ENCODE measurements at places on chromosomes 7 and 10.

GRCh38 chr10:75350791-75351190, 50.8 kb downstream of the ZNF503 start:
- no peak for DNase-seq

DNA sequence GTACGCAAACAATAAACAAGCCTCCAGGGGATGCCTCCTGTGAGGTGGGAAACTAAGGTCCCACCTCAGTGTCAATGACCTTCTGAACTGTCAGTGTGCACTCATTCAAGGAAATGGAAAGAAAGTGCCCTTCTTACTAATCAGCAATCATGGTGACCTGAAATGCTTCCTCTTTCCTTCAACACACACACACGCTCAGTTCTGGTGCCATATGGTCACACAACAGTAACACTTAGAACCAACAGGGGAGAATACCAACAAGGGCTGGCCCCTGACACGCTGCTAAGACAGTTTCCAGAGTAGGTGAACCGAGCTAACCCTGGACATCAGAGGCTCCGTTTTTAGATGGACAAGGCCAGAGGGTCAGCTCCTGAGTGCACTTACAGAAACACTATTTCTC, 42.1 kb upstream of the EFCAB10 start:
- DNase-seq = no peak

GRCh38 chr7:47827351-47827756, 120.9 kb downstream of the PKD1L1 start:
- DNase-seq = no peak

DNA sequence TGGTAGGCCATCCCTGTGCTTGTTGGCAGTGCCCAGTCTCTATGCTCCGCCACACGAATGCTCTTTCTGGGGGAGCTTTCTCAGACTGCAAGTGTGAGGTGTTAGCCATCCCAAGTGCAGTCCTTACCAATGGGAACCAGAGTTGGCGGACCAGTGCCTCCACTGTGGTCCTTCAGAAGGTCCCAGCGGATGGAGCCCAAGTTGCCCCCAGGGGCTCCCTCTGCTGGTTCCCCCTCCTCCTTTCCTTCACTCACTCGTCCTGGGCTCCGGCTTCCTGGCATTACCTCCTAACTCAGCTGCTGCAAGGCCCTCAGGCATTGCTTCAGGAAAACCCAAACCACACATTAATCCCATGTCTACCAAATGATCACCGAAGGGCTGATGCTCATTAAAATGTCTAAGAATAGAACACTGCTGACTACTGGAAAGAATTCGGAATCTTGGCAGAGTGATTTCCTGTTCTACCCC, 139.8 kb downstream of the CUBN start:
- no peak for DNase-seq

GRCh38 chr10:47378606-47379444, 5.3 kb downstream of the ZNF488 start:
- DNase-seq = no peak

DNA sequence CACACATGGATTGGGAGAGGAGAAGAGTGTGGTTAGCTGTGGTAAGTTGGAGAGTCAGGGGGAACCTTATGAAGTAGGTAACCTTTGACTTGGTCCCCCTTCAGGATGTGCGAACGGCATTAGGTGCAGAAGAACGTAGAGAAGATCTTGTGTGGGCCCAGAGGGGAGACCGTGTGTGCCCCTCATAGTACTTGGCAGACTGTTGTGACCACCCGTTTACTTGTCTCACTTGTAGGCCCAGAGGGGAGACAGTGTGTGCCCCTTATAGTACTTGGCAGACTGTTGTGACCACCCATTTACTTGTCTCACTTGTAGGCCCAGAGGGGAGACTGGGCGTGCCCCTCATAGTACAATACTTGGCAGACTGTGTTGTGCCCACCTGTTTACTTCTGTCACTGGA, 2.6 kb downstream of the GTPBP4 start:
- DNase-seq = no peak

DNA sequence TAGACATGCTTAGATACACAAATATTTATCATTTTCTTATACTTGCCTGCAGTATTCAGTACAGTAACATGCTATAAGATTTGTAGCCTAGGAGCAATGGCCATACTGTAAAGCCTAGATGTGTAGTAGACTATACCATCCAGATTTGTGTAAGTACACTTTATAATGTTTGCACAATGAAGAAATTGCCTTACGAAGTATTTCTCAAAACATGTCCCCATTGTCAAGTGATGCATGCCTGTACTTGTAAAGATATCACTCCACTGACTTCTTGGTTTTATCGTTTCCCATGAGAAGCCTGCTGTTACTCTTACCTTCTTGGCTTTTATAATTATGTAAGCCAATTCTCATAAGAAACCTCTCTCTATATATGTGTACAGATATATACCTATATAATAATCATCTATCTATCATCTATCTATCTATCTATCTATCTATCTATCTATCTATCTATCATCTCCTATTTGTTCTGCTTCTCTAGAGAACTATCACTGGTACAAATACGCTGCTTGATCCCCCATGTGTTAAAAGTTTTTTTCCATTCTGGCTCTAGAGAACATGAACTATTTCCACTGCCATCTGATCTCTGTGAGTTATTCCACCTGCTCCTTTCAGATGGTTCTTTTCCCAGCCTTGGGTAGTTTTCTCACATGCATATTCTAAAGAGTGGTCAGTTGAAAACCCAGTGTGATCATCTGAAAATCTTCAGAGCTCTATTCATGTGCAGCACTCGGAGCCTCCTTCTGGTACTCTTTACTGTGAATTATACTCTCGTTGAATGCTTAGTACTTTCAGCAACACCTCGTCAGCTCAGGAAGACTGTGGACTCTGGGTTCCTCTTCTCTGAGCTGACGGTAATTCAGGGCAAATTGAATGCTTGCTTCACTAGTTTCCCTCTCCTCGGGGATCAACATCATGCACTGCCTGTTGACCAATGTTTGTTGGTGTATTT, 14.5 kb upstream of the VCL start:
- DNase-seq = no peak
